ENCODE measurements at places on chromosomes 4 and X.

- no peak for DNase-seq
Measured at GRCh38 chrX:31423609-31424189, 351.9 kb upstream of the FTHL17 start.

DNA sequence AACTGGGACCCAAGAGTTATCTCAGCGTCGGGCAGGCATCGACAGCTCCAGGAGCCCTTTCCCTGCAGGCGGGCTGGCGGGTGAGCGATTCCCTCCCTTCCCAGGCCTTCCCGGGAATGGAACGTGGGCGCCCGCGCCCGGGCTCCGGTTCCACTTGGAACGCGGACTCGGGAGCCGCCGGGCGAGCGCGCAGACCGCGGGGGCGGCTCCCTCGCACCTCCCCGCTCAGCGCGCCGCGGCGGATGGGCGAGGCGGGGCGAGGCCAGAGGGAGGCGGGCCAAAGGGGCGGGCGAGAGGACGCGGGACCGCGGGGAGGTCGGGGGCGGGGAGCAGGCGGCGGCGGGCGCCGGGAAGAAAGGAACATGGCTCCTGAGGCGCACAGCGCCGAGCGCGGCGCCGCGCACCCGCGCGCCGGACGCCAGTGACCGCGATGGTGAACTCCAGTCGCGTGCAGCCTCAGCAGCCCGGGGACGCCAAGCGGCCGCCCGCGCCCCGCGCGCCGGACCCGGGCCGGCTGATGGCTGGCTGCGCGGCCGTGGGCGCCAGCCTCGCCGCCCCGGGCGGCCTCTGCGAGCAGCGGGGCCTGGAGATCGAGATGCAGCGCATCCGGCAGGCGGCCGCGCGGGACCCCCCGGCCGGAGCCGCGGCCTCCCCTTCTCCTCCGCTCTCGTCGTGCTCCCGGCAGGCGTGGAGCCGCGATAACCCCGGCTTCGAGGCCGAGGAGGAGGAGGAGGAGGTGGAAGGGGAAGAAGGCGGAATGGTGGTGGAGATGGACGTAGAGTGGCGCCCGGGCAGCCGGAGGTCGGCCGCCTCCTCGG lies at the start of gene PKD2:
TSS of gene PKD2 (plus strand) at position 332 of the 818 bp plus-strand sequence. CDS start at position 431, 99 bp downstream.
- DNase-seq: peak; percentile 33

DNA sequence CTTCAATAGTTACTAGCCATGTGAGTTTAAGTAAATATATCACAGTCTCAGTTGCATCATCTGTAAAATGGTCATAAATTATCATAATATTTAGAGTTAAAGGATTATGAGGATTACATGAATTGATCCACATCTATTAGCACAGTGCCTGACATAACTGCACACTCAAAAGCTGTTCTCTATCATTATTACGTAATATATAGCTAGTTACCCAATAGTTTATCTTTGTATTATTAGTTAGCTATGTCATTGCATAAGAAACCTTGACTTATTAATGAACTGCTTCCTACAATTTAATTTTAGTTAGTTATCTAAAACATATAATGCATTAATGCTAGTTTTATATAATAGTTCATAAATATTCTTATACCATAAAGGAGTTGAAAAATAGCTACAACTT lies 1076.9 kb upstream of the GRID2 start:
- DNase-seq: no peak

DNA sequence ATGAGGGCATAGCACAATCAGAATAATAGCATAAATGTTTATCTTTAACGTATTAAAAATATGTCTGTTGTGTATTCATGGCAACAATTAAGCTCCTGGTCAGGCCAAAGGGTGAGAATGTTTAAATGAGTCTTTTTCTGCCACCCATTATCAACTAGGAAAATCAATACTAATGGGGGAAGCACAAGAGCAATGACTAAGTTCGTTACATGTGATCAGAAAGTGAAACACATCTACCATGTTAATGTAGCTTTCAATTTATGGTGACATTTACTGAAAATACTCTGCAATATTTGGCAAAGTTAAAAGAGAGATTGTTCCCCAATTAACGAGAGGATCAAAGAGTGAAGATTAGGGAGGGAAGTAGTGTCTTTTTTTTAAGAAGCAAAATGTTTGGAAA lies 143.7 kb downstream of the NAA11 start:
- no peak for DNase-seq

DNA sequence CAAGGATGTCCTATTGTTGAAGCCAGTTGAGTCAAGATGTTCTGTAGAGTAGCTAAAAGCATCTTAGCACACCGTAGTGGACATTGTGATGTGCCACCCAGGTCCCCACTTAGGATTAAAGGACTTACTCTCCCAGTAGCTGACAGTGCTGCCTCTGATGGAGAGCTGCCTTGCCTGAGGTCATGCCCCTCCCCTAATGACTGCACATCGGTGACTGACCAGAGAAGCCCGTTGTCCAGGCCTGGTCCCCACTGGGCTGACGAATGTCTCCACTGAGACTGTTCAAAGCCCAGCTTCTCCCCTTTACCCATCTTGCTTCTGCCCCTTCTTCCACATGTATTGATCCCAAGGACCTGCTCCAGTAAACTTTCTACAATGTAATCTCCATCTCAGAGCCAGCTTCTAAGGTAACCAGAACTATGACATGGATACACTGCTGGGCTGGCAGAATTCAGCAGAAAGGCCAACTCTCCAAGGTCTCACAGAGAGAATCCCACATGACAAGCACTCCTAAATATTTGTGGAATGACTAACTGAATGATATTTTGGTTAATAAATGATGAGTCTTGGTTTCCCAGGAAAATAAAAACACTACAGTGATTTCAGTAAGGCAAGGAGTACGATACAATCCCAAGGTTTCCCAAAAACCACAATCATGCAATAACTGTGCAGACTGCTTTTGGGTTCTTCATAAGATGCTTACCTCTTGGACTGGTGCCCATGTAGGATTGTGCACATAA lies 82.4 kb upstream of the TMEM150C start:
- no peak for DNase-seq

GRCh38 chr4:187602339-187603092 lies 393.1 kb upstream of the ZFP42 start:
- DNase-seq: no peak

- no peak for DNase-seq
Measured at GRCh38 chrX:101393530-101394305, 2.9 kb downstream of the RPL36A start.

GRCh38 chr4:140116442-140117104 lies 37.4 kb downstream of the MAML3 start:
- DNase-seq: no peak

DNA sequence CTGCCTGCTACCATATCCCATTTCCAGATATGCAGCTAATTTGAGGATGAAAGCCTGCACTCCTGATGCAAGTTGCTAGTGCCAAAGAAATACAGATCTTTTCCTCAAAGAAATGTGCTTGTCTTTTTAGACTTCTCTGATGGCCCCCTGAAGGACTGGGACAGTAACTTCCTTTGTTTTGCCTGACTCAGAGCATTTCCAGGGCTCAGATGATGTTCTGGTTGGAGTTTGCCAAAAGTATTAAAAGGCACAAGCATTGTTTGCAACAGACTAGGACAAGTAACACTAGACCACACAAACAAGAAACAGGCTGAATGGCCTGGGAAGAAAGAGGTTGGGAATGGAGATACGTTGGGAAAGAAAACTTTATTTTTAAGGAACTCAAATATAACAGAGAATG lies 175.2 kb downstream of the IL13RA2 start:
- DNase-seq: no peak

- DNase-seq: no peak
Measured at GRCh38 chrX:51894697-51895336, 1.4 kb downstream of the MAGED1 start.

DNA sequence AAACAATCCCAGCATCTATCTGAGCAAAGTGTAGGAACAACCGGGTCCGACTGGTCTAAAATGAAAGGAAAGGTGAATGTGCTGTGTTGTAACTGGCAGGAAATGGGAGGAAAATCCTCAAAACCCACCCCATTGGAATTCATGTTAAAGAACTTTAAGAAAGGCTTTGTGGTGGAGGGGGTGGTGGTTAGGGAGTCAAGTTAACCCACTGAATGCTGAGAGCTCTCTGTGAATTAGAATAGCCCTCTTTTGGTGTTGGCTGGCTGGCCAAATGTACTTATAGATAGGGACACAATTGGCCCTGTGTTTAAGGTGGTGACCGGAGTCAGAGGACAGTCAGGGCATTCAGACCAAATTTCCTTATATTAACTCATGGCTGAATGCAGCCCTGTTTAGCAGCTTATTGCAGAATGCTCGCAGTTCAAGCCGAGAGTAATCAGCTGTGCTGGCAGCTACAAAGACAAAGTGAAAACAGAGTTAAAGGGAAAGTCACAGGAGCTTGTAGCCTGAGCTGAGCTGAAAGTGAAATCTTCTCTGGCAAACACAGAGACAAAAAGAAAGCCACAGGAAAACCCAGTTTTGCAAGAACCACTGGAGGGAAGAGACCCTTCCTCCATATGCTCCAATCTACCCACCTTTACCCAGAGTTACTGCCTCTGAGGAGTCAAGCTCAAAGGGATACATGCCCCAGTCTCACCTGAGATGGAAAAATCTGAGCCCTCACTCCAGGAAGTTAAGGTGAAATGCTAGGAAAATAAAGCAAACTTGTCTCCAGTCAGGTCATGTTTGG lies 38.5 kb upstream of the UGT2B7 start:
- no peak for DNase-seq

- no peak for DNase-seq
Measured at GRCh38 chr4:141860974-141861373, 224.6 kb downstream of the IL15 start.

GRCh38 chr4:75726577-75726976 lies 2.2 kb downstream of the USO1 start:
- no peak for DNase-seq
